ENCODE measurements at places on chromosomes 5 and 9. TPM values are rescaled to one million over a fixed set of nuclear protein-coding genes. Genes with fewer than 3 reads are reported as not detected.

DOCK2 gene
- total RNA-seq = 4.5 TPM

OLFML2A gene
- total RNA-seq = 100 TPM

RANBP17 gene
- total RNA-seq = 21.3 TPM

SEMA4D gene
- total RNA-seq = 12.8 TPM

GRXCR2 gene
- not detected for total RNA-seq

Measured in muscle of leg (tissue), 16 donors.